ENCODE measurements at places on chromosomes 7 and 10.

DNA sequence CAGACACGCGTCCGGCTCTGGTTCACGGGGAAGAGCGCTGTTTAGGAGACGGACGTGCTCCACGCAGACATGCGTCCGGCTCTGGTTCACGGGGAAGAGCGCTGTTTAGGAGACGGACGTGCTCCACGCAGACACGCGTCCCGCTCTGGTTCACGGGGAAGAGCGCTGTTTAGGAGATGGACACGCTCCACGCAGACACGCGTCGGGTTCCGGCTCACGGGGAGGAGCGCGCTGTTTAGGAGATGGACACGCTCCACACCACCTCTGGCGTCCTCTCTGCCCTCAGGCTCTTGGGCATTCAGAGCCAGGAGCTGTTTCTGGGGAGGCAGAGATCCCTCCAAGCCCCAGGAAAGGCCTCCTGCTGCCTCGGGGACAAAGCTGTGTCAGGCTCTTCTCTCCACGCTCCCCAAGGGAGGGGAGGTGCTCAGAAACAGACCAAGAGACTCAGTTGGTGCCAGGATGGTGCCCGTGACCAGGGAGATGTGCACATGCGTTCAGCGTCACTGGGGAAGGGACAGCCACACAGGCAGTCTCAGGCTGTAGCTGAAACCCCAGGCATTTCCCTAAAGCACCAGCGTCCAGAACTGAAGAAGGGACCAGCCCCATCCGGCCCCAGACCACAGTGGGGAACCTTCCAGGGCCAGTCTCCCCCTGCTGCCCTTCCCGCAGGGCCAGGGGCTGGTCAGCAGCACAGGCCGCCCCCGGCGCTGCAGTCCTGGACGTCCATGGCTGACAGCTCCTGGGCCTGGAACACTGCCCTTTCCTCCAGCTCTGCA is 175.6 kb downstream of the ELFN1 start:
- no peak for DNase-seq

- DNase-seq = no peak
Observed at GRCh38 chr7:77734659-77735421, 38.6 kb downstream of the RSBN1L start.

- DNase-seq = peak; percentile 1
Observed at GRCh38 chr10:115566867-115567266, 473.7 kb downstream of the ATRNL1 start.

- DNase-seq = no peak
Observed at GRCh38 chr7:35380739-35381224, 126.9 kb upstream of the TBX20 start.

DNA sequence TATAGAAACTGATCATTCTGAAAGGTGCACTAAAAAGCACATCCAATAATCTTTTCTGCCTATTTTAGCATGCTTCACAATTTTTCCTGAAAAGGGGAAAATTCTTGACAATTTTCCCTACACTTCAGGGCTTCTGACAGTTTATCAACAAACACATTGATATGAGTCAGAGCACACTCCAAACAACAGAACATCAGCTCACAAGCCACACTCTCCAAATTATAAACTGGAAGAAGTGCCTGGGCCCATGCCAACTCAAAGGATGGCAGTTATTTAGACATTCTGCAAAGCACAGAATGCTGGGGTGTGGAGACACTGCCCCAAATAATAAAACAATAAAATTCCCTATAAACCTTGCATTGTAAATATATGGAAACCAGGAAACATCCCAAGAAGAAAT is 90.8 kb downstream of the ELAPOR2 start:
- peak; percentile 23 for DNase-seq

DNA sequence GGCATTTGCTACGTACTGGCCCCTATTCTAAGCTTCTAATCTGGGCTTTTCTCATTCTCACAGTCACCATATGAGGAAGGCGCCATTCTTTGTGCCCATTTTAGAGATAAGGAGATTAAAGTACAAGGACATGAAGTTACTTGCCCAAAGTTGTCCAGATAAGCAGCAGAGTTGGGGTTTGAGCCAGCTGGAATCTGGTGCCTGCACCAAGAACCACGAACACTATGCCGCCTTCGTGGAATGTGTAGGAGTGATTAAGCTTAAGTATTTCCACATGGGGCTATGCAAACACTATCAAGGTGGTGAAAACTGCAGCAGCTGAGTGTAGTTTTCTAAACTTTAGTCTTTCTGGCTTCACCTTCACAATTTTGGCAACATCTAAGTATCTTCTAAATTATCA is 342.7 kb upstream of the ETV1 start:
- DNase-seq = no peak

DNA sequence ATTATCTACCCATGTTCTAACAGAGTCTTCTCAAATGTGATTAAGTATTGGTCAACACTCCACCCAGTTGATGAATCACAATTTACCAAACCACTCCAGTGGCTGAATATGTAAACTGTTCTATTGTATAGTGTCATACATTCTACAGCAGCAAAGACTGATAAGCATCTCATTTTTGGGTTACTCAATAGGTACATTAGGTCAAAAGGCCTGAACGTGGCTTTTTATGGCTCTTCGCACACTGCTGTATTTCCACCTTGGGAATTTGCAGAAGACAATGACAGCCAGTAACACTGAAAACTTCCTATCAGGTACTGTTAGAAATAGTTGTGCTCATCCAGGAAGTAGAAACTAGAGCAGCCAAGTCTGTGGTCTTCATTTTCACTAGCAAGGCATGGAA is 166.9 kb downstream of the GLI3 start:
- DNase-seq = no peak

DNA sequence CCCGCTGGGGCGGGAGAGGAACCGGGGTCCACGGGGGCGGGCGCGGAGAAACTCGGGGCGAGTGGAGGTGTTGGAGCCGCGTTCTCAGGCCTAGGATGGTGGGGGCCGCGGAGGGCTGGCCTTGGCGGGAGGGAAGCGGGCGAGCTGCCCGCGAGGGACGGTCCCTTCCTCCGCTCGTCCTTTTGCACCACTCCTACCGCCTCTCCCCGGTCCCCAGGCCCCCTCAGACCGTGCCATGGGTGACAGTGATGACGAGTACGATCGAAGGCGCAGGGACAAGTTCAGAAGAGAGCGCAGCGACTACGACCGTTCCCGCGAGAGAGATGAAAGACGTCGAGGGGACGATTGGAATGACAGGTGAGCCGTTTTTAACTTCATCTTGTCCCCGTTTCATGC is 451 bp downstream of the SRRT start:
- DNase-seq = no peak

DNA sequence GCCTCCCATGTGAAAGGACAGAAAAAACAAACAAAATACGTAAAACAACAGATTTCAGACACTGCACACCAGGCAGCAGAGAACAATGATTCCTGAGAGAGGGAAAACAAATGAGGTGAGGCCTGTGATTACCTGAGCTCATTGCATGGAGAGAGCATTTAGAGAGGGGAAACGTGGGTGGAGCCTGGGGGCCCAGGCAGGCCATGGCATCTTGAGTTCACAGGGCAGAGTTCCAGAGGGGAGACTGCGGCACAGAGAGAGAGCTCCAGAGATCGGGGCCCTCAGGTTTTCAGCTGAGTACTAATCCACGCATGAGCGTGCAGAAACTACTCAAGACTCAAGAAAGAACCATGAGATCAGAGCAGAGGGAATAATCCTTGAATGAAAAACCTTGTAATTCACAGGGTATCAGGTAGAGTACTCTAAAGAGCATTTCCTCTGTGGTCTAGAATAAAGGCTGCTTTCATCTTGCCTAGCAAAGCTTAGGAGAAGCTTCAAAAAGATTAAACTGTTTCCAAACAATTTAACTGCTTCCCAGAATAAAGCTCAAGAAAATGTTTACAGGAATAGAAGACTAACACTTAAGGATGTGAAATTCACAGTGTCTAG is 46.6 kb upstream of the ARHGAP12 start:
- no peak for DNase-seq

DNA sequence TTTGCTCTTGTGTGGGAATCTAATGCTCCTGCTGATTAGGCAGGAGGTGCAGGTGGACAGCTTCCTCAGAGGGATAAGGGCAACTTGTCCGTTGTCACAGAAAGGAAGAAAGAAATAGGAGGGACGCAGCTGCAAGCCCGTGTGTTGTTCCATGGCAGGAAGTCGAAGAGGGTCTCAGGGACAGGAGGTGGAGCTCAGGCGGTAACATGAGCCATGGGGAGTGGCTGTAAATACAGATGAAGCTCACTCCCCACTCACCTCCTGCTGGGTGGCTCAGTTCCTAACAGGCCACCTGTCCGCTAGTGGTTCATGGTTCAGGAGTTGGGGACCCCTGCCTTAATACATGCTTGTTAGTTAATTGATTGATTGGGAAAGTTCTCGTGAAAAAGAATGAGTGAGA is 101.7 kb upstream of the SFMBT2 start:
- no peak for DNase-seq

GRCh38 chr10:45008524-45009161 is 7.9 kb downstream of the ZNF22 start:
- DNase-seq = peak; percentile 22

- DNase-seq = no peak
Observed at GRCh38 chr10:78993261-78993945, 75.4 kb upstream of the ZMIZ1 start.

DNA sequence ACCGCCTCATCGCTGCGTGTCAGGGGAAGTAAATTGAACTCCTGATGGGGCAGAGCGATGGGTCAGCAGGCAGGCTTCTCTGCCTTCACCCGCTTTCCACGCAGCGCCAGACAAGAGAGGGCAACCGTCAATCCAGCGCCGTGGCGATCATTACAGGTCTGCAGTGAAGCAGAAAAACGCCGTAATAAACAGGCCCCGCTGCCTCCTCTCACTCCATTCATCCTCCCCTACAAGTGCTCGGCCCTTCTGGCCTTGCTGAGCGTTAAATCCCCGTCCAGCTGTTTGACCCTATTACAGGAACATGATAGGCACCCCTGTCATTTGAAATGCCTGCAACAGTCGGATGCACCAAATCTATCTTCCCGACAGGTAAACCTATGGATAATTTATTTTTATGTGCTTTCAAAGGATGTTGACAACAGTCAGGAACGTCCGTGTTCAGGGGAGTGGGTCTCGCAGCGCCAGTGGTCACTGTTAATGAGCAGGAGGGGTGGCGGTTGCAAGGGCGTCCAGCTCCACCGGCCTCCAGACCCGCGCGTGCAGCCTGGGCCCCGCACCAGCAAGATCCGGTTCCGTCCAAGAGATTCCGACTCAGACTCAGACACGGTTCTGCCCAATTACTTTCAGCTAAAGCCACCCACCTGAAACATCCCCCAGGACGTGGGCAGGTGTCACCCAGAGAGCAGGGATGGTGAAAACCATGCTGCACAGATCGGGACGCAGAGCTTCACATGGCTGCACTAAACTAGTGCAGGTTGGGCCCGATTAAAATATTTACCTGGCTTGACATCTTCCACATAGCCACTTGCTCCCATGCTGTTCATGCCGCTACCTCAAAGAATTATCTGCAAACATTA is 508.0 kb upstream of the MGMT start:
- DNase-seq = no peak

DNA sequence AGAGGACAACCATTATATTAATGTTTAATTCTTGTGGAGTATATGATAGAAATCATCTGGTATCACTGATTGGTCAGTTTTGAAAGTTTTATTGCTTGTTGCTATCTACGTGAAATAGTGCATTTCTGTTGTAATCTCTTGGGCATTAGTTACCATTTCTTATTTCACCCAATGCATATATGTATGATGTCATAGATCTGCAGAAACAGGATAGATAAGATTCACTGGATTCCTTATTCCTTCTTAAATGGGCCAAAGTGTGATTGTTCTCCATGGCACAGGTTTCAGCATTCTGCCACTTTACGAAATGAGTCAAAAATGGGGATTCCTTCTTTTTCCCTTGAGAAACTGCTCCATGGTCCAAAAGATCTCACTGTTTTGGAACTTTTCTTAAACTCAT is 56.6 kb downstream of the VTI1A start:
- no peak for DNase-seq

DNA sequence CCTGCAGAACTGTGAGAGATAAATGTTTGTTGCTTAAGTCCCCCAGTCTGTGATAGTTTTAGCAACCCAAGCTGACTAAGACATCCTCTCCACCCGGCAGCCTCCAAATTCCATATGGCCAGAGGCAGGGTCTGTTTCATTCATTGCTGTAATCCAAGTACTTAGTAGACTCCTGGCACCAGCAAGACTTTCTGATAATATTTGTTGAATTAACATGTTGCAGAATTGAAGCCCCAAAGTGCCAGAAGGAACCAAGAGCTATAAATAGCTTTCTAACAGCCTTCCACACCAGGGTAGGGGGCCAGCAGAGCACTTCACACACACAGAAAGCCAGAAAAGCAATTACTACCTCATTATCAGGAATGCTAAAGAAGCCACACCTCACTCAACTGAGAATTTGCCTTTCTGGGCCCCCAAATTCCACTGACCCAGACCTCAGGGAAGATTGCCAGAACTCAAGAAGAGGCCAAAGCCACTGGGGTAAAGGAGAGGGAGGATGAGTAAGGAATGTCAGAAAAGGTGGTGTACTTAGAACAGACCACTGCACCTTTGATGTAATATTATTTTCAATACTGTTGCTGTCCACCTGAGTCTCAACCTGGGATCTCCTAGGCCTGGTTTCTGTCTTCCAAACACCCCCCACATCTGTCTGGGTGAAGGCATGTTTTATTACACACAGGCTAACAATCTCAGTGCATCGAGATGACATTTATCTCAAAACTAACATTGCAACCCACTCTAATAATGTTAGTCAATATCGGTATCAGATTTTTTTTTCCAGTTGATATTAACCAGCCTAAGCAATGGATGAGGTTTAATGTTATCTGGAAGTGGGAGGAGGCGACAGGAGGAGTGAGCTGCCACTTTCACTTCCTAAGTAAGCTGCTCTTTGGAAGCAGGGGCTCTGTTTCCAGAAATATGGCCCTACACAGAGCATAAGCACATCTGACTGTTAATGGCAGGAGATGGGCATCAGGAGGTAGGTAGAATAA is 5.5 kb downstream of the NOD1 start:
- DNase-seq = no peak

DNA sequence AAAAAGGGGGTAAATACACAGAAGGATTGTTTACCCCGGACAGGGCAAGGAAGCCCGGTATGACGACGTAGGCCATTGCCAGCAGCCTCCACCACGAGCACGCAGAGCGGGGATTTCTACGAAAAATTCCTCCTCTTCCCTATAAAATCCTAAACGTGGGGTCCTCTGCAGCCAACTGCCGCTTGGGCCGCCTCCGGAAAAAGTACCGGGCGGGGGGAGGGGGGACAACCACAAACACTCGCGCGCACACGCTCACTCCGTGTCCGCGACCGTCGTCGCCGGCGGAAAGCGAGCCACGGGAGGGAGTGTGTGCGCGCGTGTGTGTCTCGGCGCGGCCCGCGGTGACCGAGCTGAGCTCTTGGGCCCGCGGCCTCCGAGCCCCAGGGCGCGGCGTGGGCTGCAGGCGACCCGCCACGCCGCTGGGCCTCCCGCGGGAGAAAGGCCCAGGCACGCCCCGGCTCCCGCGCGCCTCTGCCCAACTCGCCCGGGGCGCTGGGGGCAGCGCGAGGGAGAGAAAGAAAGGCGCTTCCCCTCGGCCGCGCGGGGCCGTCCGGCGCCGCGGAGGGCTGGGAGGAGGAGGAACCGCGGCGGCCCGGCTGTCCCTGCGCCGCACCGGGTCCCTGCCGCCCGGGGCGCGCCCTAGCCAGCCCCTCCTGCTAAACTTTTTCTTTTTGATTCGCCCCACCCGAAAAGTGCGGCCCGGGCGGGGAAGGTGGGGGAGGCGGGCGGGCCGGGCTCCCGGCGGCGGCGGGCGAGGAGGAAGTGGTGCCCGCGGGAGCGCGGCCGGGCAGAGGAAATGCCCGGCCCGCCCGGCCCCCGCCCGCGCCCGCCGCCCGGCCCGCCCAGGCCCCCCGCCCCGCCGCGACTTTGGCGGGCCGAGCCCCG is 1.5 kb downstream of the CTBP2 start:
- DNase-seq = no peak

- no peak for DNase-seq
Observed at GRCh38 chr10:71964743-71965515, 734 bp downstream of the CHST3 start.
